ENCODE measurements at places on chromosomes 16 and 17.

- DNase-seq = peak; percentile 98
Observed at GRCh38 chr16:4616047-4616811, 1.5 kb upstream of the UBALD1 start.

- DNase-seq = no peak
Observed at GRCh38 chr16:23509782-23510163, 521 bp downstream of the GGA2 start.

- no peak for DNase-seq
Observed at GRCh38 chr17:82874011-82874835, 34.4 kb upstream of the ZNF750 start.

GRCh38 chr17:47188271-47188875 lies 722 bp downstream of the CDC27 start:
- no peak for DNase-seq

Measured in AG09309 (cell line).